ENCODE measurements at places on chromosomes 5 and 9.

GRCh38 chr5:170278611-170279458, 18.7 kb downstream of the LCP2 start:
- peak; percentile 47 for DNase-seq

- no peak for DNase-seq
These were observed 466.6 kb upstream of the DAB2 start for GRCh38 chr5:39891376-39891775.

DNA sequence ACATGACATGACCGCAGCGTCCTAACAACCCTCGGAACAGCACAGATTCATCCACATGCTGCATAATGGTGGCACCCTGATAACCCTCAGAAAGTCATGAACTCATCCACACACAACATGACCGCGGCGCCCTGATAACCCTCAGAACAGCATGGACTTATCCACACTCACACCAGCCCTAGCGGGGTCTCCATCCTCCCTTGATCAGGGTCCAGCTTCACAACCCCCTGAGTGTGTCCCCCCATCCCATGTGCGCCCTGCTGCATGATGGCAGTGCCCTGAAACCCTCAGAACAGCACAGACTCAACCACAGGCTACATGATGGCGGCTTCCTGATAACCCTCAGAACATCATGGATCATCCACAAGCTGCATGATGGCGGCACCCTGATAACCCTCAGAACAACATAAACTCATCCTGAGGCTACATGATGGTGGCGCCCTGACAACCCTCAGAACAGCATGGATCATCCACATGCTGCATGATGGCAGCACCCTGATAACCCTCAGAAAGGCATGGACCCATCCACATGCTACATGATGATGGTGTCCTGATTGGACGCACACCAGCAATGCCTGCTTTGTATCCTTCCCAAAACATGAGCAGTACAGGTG, 28.3 kb downstream of the SLC6A3 start:
- no peak for DNase-seq

DNA sequence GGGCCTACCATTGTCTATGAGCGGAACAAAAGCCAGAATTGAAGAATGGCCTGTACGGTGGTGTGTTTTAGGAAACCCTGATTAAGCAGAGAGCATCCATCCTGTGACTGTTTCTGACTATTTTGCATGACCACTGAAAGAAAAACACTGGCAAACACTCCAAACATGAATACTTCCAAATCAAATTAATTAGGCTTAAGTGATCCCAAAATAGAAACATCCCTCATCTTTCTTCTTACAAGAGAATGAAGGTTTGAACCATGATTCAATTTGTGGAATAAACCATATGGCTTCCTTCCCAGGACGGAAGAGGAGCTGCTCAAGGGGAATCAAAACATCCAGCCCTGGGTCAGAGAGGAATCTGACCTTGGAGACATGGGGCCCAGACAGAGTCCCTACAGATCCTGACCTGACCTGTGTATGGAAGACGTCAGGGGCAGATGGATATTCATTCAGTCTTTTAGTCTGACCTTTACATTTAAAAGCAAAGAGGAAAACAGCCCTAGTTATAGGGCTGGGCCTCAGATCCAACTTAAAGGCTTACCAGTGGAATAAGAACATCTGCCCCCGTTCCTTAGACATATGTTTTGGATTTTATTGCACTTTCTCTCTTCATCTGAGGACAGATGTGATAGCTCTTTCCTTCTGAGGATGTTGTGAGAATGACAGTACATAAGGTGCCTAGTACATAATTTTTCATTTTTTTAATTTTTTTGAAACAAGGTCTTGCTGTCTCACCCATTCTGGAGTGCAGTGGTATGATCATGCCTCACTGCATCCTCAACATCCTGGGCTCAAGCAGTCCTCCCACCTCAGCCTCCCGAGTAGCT, 17.6 kb upstream of the RECK start:
- no peak for DNase-seq

- no peak for DNase-seq
These were observed 37.8 kb downstream of the FAM78A start for GRCh38 chr9:131238402-131239021.

GRCh38 chr9:117377046-117377445, 37.8 kb downstream of the ASTN2 start:
- DNase-seq = no peak

- no peak for DNase-seq
These were observed 528.2 kb upstream of the DAP start for GRCh38 chr5:11289208-11289607.

DNA sequence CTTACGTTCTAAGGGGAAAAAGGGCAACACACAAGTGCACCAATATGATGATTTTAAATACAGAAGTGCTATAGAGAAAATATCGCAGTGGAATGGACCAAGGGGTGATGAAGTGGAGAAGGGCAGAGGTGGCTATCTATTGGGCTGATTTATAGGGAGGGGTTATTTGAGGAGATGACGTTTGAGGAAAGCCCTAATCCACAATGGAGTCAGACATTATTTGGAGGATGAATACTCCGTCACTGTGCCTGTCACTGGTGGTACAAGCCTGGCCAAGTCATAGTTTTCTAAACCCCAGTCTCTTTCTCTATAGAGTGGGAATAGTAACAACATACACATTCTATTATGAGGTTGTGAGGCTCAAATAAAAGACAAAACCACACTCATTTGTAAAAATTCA, 48.5 kb downstream of the MEF2C start:
- DNase-seq = no peak

DNA sequence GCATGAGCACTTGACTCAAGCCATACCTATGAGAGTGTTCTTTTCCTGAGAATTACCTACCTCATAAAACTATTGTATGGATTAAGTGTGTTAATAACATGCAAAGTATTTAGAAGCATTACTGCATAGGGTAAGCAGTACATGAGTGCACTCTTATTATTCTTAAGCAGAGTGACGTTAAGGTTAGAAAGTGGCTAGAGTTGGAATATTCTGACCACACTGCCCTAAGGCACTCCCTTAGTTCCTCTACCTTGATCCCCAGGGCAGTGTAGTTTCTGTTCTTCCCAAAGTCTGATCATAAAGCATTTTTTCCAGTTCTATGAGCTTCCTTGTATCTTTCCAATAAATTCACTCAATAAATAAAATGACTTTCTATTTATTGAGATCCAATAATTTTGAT, 189.2 kb downstream of the PCSK1 start:
- no peak for DNase-seq

DNA sequence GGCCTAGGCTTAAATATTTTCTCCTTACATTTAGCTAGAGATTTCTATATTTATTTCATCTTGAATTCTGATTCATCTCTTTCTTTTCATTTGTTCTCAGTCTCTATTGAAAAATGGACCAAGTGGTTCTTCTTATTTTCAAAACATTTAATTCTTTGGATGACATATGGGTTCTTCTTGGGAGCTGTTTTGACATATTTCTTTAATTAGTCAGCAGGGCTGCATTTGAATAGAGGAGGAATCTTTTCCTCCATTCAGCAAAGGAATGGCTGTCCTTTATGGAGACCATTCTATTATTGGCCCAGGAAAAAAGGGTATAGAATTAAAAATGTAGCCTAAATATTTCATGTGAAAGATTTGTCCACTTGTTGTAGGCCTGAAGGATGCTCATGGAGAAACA, 109.9 kb downstream of the RPS23 start:
- no peak for DNase-seq

DNA sequence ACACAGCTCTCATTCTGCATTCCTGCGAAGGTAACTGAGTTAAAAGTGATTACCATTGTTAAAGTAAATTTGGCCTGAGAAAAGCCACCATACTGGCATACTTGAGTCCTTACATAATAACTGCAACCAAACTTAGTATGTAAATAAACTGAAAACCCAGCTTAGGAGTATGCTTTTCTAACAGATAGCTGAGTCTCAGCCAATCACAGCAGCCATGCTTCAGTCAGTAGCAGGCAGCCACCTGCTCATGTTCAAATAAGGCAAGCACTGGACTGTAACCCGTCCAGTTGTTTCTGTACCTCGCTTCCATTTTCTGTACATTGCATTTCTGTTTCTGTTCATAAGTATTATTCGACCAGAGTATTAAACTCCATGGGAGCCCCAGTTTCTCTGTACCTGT, 58.6 kb downstream of the GCNT4 start:
- no peak for DNase-seq

- DNase-seq = no peak
These were observed 51.0 kb downstream of the HABP4 start for GRCh38 chr9:96500696-96501632.

DNA sequence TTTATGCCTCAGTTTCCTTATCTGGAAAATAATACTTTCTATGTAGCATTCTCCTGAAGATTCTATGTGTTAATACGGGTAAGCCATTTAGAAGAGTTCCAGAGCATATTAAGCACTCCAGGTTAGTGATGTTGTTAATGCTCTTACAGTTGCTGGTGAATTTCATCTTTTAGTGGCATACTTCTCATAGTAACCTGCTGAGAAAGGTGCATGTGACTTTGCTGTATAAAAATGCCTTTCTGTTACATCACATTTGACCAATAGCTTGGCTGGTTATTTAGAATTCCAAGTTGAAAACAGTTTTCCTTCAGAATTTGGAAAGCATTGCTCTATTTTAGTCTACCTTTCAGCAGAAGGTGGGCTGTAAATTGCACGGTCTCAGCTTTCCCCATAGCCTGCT, 27.2 kb downstream of the GCNT1 start:
- no peak for DNase-seq

GRCh38 chr5:16797951-16798350, 138.1 kb downstream of the MYO10 start:
- no peak for DNase-seq

DNA sequence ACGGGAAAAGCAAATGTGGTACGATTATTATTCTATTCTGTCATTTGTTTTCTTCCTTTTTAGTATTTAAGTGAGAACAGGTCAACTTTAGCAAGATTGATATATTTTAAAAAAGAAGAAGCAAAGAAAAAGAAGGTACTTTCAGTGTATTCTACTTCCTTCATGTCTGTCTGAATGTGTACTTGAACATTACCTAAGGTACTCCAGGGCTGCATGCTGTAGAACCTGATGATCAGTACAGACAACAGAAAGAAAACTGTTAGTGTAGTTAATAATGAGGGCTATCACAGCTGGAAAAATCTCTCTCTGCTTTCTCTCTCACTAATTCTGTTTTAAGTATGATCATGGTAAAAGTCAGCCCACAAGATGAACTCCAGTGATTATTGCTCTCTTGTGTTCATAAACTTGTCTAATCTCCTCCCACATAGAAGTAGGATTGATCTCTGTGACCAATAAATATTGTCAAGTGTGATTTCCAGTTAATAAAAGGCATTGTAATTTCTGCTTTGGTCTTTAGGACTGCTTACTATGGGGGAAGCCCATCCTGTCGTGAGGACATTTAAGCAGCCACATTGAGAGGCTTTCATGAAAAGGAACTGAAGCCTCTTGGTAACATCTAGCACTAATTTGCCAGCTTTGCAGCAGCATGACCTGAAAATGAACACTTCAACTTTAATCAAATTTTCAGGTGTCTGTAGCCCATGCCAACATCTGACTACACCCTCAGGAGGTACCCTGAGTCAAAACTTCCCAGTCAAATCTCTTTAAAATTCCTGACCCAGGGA, 864.0 kb upstream of the ACO1 start:
- no peak for DNase-seq

GRCh38 chr5:135265497-135266302, 133.3 kb downstream of the MACROH2A1 start:
- DNase-seq = no peak

DNA sequence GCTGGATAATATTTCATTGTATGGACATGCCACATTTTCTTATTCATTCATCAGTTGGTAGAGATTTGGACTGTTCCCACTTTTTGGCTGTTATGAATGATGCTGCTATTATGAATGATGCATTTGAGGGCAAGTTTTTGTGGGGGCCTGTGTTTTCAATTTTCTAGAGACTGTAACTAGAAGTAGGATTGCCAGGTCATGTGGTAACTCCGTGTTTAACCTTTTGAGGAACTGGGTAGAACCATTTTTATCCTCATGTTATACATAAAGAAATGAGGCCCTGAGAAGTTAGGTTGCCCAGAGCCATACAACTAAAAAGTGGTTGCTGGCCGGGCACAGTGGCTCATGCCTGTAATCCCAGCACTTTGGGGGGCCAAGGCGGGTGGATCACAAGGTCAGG, 22.4 kb upstream of the STRBP start:
- DNase-seq = no peak

GRCh38 chr5:159762921-159763320, 153.4 kb upstream of the ADRA1B start:
- DNase-seq = no peak

GRCh38 chr9:136994180-136994887, 2.0 kb downstream of the CLIC3 start:
- no peak for DNase-seq

DNA sequence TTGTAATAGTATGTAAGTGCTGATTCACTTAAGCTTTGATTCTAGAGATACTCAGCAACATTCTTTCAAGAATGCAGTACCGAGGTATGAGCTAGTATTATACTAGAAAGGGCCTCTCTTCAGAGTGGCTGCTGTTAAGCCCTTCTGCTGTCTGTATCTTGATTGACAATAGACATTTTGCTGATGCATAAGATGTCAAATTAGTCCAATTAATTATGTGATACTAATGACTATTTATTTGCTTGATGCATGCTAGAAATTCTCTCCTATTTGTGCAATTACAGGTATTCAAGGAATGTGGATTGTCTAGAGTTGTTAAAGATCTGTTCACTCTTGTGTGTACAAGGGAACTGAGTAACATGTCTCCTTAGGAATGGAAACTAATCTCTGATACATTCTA, 92.3 kb upstream of the PTGER4 start:
- no peak for DNase-seq

- DNase-seq = no peak
These were observed 16.7 kb upstream of the SCGB3A1 start for GRCh38 chr5:180607861-180608571.

DNA sequence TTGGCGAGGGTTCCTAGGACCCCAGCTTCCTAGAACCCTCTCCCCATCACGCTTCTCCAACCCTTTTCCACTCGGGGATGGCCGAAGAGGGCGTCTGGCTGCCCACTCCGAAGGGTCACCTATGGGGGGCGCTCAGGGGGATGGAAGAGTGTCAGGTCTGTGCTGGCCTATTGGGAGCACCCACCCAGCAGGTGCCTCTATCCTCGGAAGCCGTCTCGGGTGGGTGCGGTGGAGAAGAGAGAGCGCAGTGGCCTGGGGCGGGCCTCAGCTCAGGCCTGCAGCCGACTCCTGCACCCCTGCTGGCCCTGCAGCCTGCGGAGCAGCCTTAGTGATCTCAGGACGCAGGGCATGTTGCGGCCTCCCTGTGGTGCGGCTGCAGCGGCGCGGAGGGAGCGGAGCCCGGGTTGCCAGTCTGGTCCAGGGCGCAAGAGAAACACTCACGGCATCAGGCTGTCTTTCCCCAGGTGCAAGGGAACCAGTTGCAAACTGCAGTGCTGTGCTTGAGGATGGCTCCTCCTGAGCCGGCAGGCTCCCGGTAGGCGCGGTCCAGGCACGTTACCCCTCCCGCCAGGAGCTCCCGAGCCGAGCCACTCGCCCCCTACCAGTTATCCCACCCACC, 1.5 kb upstream of the IRX2 start:
- DNase-seq = no peak

Measured in hippocampal formation (tissue), 2 donors.